ENCODE measurements at places on chromosomes 4 and X.
A peak's percentile ranks its signal among the peaks of the same experiment; 100 is the strongest.

- no peak for DNase-seq
Observed at GRCh38 chrX:56793521-56794320, 64.7 kb downstream of the NBDY start.

DNA sequence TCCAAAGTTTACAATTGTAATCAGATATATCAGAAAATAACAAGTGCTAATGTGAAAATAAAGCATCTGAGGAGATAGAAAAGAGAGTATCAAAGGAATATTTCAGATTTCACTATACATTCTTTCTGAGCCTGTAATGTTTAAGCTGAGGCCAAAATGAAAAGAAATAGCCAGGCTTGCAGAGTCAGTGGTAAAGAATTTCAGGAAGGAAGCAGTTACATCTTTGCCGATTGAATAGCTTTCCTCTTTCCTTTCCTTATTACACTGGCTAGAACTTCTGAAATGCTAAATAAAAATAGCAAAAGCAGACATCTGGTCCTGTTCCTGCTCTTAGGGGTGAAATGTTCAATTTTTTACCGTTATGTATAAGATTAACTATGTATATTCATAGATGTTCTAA is 1441.6 kb upstream of the PCDH7 start:
- no peak for DNase-seq

DNA sequence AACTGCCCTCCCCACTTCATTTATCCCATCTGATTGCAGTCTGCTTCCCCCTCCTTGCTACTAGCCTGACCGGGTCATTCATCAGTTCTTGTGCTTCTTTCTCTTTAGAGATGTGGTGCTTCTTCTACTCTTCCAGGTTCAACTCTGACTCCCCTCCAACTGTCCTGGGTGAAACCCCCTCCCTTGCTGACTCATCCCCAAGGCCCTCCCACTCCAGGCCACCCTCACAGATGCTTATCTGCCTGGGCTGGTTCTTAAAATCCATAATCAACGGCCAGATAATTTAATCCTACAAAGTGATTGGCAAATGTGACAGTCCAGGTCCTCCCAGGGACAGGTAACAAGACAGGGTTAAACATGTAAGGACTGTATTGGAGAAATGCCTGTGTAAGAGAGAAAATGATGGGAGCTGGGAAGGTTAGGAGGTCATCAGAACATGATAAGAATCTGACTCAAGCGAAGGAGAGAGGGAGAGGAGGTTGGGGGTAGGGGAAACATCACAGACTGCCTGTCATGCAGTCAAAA is 182.8 kb upstream of the C1QTNF7 start:
- DNase-seq = no peak

- no peak for DNase-seq
Observed at GRCh38 chrX:106286053-106286650, 118.0 kb downstream of the PWWP3B start.

DNA sequence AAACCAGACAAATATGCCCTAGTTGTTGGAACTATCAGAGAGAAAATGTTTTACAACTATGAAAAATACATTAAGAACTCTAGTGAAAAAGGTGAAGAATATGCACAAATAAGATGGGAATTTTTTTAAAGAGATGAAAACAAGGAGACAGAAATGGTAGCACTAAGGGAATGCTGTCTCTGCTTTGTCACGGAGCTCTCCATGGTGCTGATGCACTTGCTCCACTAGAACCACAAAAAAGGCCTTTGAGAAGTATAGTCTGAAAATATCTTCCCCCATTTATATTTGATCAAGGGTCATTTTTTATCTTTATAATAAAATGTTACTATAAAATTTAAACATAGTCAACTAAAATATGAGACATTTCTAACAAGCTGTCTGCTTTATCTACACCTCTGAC is 1655.5 kb upstream of the AGA start:
- DNase-seq = no peak

DNA sequence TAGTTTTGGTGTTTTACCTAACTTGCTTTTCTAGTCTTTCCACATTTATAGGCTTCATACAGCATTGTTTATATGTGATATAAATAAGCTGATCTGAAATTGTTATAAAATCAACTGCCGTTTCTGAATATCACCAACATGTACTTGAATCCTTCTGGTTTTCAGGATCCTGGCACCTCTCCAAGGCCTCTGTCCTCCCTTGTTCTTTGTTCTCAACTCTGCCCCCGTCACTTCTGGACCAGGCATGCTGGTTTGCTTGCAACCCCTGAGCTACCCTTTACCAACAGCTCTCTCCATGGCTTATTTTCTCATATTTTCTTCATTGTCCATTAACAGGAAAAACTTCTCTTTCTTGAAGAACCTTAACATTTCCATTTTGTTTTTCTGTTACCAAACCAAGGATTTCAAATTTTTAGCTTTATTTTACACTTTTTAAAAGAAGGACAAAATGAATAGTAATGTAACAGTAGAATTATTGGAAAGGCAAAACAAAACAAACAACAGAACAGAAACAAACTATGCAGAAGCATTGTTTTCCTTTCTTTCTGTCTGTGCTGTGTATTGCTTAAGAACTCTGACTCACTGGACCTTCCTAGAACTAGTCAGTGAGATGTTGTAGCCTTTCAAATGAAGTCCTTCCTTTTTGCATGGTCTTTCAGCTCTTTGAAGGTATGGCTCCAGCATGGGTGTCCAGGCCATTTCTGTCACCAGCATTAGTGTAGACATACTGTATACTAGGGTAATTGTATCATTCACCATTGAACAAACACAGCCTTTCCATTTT is 44.8 kb downstream of the BANK1 start:
- DNase-seq = peak; percentile 66

GRCh38 chr4:40299811-40300292 is 35.3 kb upstream of the CHRNA9 start:
- peak; percentile 54 for DNase-seq

Data from LNCaP clone FGC (cell line).